ENCODE measurements at places on chromosomes 12 and 14.

DNA sequence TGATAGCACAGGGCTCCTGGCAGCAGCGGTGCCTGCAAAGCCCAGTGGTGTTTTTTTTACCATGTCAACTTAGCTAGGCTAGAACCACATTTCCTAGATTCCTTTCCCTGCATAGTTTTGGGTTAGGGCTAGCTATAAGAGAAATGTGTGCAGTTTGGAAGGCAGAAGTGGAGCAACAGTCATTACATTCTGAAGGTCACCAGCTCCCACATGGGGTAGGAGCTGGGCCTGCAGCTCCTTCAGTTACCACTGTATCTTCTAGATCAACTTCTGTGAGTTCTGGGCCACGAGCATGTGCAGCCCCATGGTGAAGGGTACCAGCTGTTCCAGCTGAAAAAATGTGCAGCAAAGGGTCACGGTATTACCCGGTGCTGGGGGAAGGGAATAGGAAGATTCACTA is 2.3 kb upstream of the SLC25A3 start:
- DNase-seq: no peak

- DNase-seq: no peak
Observed at GRCh38 chr12:119913536-119914330, 36.6 kb upstream of the CIT start.

DNA sequence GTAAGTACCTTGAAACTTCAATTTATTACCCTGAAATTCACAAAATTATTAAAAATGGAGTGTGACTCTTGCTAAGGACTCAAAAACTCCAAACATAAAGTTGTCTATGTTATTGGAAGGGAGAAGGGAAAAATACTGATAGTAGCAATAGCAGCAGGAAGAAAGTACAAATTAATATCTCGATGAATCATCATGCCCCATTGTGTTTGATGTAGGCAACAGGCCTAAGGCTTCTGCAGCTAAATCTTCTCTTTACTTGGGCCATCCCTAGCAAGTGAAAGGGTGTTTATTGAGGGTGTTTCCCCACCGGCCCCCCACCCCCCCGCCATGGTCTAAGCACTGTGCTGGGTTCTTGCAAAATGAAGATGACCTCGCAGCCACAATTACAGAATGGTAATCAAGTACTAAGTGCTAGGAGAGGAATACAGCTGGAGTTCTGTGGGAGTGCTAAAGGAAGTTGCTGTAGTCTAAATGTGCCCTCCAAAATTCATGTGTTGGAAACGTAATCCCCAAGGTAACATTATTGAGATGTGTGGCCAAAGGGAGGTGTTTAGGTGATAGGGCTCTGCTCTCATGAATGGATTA is 76.5 kb downstream of the SNAPC1 start:
- no peak for DNase-seq

DNA sequence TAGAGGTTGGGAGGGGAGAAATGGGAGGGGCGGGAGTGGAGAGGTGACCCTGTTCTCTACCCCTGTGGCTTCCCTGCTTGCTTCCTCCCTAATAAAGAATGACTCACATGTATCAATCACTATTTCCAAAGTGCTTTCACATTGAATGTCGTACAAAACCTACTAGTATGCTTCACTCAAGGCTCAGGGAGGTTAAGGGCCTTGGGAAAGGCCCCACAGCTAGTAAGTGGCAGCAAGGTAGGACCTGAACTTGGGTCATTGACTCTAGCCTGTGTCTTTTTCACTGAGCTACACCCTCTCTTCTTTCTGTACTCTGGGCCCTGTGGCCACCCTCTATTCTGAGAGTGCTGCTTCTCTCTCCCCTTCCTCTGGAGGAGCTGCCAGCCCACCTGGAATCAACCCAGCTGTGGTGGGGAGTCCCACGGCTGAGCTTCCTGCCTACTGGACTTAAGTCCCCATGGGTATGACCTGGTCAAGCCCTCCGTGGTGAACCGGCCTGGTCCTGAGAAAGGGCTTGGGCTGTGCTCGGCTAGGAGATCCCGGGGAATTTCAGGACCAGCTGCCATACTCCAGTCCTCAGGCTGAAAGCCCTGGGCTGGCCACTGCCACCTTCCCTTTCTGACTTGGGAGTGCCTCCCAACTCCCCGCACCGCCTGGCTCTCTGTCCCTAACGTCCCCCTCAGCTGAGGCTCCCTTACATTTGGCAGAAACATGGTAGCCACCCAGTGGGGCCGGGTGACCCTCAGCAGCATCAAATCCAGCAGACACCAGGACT is 13.0 kb downstream of the SLC48A1 start:
- DNase-seq: no peak

GRCh38 chr12:113184098-113184899 is 979 bp downstream of the DDX54 start:
- DNase-seq: no peak
